ENCODE measurements at places on chromosomes 5 and 9. TPM values are rescaled to one million over a fixed set of nuclear protein-coding genes. Genes with fewer than 3 reads are reported as not detected.

The MAMDC2 gene
- 0.23 TPM for total RNA-seq

The GPR21 gene
- total RNA-seq: not detected

The FOXD4L4 gene
- total RNA-seq: 0.07 TPM

The MYO10 gene
- total RNA-seq: 42.2 TPM

The KCNMB1 gene
- total RNA-seq: not detected

The IL4 gene
- not detected for total RNA-seq

The PCDHB11 gene
- total RNA-seq: 0.11 TPM

The FAM174A gene
- 15.9 TPM for total RNA-seq
